Mesothelial cell of epicardium (in vitro differentiated cells): ENCODE measurements at places on chromosomes 1 and 21.

DNA sequence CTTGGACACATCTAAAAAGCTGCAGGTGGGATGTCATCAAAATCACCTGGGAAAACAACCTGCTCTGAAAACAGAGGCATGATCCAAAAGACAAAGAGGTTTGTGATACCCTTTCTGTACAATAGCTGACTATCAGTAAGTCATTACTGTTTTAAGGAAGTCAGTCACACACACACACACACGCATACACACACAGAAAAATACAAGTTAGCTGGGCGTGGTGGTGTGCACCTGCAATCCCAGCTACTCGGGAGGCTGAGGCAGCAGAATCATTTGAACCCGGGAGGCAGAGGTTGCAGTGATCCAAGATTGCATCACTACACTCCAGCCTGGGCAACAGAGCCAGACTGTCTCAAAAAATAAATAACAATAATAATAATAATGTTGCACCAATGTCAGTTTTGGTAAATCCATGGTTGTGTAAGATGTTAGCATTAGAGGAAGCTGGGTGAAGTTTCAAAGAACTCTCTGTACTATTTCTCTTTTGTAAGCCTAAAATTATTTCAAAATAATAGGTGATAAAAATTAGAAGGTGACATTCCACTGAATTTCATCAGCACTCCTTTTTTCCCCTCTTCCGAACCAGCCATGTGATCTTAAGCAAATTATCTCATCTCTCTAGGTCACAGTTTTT, 9.9 kb upstream of the HLCS start:
- DNase-seq: no peak
- peaks cover 12% of the 10 kb centered on the region for H3K4me1 ChIP-seq
- H3K36me3 ChIP-seq: no peaks in the 10 kb centered on the region
- no peak overlapping the region for H3K4me3 ChIP-seq

GRCh38 chr1:71593523-71593922, 512.7 kb upstream of the ZRANB2 start:
- H3K27ac ChIP-seq: no peak overlapping the region
- H3K4me3 ChIP-seq: no peak overlapping the region
- no peaks in the 10 kb centered on the region for H3K36me3 ChIP-seq
- H3K4me1 ChIP-seq: no peaks in the 10 kb centered on the region
- no peak for DNase-seq
- no peaks in the 10 kb centered on the region for H3K27me3 ChIP-seq

DNA sequence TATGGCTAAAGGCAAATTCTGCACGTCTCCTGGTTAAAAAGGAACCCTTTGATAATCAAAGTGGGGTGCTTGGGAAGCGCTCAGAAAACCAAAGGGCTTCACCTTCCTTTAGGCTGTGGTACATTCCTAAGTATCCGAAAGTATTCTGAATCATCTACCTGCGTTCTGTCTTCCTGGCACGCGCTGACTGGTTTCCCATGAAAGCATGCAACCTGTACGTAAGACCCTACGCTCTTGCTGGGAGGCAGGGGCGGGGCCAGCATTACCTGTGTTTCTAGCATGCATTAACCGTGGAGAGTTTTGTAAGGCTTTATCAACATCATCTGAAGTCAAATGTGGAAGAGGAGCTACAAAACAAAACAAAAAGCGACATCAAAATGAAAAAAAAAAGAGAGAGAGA, 96.0 kb downstream of the ERG start:
- H3K27me3 ChIP-seq: peaks cover 22% of the 10 kb centered on the region
- H3K4me1 ChIP-seq: peaks cover 7% of the 10 kb centered on the region
- no peaks in the 10 kb centered on the region for H3K36me3 ChIP-seq
- DNase-seq: no peak
- no peak overlapping the region for H3K4me3 ChIP-seq

DNA sequence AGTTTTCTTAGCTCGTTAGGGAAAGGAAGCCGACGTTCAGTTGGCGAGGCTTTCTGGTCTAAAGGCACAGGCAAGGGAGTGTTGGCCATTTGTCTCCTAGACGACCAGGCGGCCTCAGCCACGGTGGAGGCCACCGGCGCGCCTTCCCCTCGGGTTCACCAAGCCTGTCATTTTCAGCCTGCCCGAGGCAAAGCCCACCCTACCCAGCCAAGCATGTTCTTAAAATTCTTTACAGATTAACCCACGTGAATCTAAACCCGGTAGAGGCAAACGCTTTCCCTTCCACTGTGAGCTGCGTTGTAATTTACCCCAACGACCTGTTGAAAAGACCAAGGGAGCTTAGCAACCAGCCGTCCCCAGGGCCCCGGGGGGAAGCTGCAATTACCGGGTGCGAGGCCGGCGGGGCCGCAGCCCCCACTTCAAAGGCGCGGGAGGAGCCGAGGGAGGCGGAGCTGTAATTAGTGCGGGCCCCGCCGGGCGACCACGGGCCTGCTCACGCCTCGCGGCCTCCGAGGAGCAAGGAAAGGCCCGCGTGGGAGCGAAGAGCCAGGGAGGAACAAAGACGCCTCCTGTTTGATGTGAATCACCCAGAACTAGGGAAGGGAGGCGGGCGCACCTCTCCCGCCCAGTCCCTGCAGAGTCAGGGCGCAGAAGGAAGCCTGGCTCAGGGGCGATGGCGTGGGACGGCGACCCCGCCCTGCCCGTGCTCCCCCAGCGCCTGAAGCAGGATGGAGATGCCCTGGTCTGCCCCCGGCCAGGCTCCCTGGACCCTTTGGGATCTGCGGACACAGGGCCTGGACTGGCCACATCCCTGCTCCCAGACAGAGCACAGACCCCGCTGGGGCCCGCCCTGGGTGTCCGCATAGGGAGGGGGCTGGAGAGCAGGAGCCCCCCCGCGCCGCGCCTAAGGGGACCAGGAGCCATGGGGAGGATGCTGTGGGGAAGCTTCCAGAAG, 12.1 kb upstream of the TSPEAR start:
- H3K27ac ChIP-seq: peak overlapping the region; percentile 78
- no peaks in the 10 kb centered on the region for H3K36me3 ChIP-seq
- no peak for DNase-seq
- peak overlapping the region; percentile 51 for H3K4me3 ChIP-seq
- peaks cover 14% of the 10 kb centered on the region for H3K4me1 ChIP-seq

- no peaks in the 10 kb centered on the region for H3K27me3 ChIP-seq
- H3K36me3 ChIP-seq: no peaks in the 10 kb centered on the region
- DNase-seq: no peak
- no peak overlapping the region for H3K27ac ChIP-seq
- H3K4me3 ChIP-seq: no peak overlapping the region
These were observed 296.1 kb downstream of the PTPRC start for GRCh38 chr1:198934901-198935305.

GRCh38 chr1:156195853-156196252, 1.9 kb downstream of the SLC25A44 start:
- H3K27me3 ChIP-seq: no peaks in the 10 kb centered on the region
- H3K4me1 ChIP-seq: peaks cover 16% of the 10 kb centered on the region
- no peak for DNase-seq
- H3K27ac ChIP-seq: no peak overlapping the region
- no peaks in the 10 kb centered on the region for H3K36me3 ChIP-seq

DNA sequence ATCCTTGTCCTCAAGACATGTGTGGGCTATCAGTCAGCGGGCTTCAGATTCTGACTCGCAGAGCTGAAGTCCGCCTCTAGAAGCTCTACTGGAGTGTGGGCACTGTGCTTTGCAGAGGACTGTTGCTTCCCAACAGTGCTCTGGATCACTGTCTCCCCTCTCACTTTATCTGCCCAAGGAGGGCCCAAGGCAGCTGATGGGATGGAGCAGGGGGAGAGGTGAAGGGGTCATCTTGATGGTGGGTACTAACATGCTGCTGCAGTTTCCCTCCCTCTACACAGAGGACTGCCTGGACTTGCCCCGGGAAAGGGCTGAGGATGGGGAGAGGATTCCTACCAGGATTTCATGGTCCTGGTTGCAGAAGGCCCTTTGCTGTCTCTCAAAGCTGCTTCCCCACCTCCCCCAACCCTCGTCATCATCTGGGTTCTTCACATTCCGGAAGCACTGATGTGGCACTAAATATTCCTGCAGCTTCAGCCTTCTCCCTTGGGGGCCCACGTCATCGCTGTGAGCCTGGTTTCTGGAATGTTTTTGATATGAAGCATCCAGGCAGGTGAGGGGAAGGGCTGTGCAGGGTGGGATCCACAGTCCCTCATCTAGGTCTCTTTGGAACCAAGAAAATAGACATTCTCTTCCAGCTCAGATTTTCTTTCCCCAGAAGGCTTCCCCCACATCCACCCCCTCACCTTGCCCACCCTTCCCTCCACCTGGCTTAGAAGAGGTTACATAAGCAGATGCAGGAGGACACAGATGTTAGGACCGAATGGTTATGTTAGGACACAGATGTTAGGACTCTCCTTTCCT, 23.2 kb downstream of the NUAK2 start:
- peak overlapping the region; percentile 92 for H3K27ac ChIP-seq
- peaks cover 66% of the 10 kb centered on the region for H3K4me1 ChIP-seq
- no peak for DNase-seq
- no peak overlapping the region for H3K4me3 ChIP-seq

GRCh38 chr1:67809887-67810286, 23.4 kb downstream of the GNG12 start:
- DNase-seq: no peak
- peaks cover 10% of the 10 kb centered on the region for H3K4me1 ChIP-seq
- no peaks in the 10 kb centered on the region for H3K27me3 ChIP-seq
- H3K36me3 ChIP-seq: peaks cover 31% of the 10 kb centered on the region
- H3K27ac ChIP-seq: no peak overlapping the region
- no peak overlapping the region for H3K4me3 ChIP-seq
